ENCODE measurements at places on chromosomes 12 and 14.

GRCh38 chr12:12636641-12637040 is 25.0 kb downstream of the CREBL2 start:
- DNase-seq, result no peak

GRCh38 chr12:56998316-56998715 is 8.0 kb downstream of the ZBTB39 start:
- no peak for DNase-seq

GRCh38 chr12:59624732-59625460 is 29.1 kb downstream of the SLC16A7 start:
- no peak for DNase-seq

GRCh38 chr12:71069311-71069710 is 88.5 kb downstream of the TSPAN8 start:
- no peak for DNase-seq

GRCh38 chr12:123114304-123115083 is 36.4 kb downstream of the PITPNM2 start:
- no peak for DNase-seq

GRCh38 chr12:128394137-128394536 is 127.2 kb downstream of the TMEM132C start:
- no peak for DNase-seq

- no peak for DNase-seq
Observed at GRCh38 chr12:13247596-13247995, 51.1 kb downstream of the EMP1 start.

- no peak for DNase-seq
Observed at GRCh38 chr12:110050927-110051326, 2.6 kb upstream of the C12orf76 start.

- DNase-seq, result no peak
Observed at GRCh38 chr12:109027767-109028166, 6.9 kb upstream of the SVOP start.

- DNase-seq, result no peak
Observed at GRCh38 chr14:49553892-49554291, 32.3 kb downstream of the RPS29 start.

DNA sequence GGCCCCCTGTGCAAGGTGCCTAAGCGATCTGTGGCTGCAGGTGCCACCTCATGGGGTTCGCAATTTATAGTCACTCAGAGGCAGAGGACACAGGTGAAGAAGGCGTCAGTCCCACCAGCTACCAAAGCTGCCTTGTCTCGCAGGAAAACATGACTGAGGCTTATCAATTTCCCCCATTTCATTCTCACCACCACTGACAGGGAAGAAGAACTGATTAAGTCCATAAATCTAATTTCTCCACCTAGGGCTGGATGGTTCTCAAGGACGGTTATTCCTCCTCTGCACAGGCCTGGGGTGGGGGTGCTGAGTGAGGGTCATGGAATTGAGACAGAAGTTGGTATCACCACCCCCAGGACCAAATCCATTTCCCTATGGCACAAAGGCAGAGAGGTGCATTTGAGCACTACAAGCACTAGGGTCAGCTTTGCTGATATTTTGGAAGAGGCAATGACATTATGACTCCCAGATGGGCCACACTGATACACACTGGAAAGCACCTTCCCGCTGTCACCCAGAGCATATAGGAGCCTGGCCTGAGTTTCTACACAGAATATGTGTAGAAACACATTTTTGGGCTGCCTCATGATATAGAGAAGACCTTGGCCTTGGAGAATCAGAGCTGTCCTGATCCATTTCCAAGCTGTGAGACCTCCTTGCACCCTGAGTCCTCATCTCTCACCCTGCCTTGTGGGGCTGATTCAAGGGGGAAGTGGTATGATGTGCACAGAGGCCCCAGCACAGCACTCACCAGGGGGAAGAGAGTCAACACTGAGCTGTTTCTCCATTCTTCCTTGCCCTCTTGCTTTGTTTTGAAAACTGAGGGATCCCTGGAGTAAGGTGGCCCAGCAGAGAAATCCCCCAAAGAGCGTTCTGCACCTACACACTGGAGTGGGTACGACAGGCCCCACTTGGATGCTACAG is 59.4 kb downstream of the PITPNM2 start:
- no peak for DNase-seq

DNA sequence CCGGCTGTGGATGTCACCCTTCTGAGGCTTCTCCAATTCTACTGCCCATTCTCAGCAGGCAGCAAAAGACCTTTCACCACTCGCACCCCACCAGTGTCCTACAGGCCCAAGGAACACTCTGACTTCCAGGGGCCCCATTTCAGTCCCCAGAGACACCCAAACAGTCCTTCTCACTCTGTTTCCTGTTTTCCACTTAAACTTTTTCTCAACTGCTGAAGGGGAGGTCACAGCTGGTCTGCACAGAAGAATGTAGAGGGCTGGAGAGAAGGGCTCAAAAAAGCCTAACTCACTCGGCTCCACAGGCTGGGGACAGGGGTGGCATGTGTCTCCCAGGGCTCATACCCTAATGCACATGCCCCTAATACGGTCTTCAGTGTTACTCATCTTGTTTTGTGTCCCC is 4.2 kb upstream of the DTX1 start:
- DNase-seq, result no peak

DNA sequence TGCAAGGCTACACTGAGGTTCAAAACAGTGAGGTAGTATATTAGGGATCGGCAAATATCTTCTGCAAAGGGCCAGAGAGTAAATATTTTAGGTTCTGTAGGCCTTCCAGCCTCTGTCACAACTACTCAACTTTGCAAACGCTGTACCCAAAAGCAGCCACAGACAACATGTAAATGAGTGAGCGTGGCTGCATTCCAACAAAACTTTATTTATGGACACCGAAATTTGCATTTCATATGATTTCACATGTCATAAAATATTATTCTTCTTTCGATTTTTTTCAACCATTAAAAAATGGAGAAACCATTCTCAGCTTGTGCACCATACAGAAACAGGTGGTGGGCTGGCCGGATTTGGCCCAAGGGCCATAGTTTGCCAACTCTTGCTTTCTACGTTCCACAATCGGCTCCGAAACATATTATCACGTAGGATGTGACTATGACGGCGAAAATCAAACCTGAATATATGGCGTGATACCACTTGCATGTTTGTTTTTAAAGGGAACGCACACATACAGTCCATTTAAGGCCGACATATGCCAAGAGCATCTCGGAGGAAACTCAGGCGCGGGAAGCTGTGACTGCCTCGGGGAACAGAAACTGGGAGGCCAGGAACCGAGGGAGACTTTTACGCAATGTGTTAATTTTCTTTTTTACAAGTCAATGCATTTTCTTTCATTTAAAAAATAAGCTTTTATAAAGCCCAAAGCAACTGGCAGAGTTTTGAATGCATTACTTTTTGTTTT is 7.1 kb downstream of the NCOR2 start:
- no peak for DNase-seq

DNA sequence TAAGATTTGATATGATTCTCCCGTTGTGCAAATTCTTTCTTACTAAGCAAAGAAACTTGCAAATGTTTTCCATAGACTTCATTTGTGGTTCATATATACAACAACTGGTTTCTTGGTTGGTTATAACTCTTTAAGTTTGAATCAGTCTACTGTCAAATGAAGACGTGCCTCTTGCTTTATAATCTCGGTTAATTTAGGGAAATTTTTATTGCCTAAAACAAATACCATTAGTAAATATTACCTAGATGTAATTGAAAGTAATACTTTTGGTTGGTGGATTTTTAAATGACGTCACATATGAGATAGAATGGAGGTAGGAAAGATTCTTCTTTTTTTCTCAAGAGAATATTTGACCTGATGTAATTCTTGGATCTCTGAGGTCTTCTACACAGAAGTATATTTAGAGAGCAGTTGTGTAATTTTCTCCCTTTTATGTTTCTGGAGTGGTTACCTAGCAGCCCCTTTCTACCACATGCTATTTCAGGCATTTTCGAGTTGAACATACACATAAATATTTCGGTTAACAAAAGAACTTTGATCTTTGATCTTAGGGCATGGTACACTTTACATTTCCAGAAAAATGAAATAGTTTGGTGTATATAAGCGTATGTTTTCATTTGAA is 1.7 kb downstream of the ATF7IP start:
- DNase-seq, result peak; percentile 47
